ENCODE measurements at places on chromosomes 1 and 21.
A peak's percentile ranks its signal among the peaks of the same experiment; 100 is the strongest.

DNA sequence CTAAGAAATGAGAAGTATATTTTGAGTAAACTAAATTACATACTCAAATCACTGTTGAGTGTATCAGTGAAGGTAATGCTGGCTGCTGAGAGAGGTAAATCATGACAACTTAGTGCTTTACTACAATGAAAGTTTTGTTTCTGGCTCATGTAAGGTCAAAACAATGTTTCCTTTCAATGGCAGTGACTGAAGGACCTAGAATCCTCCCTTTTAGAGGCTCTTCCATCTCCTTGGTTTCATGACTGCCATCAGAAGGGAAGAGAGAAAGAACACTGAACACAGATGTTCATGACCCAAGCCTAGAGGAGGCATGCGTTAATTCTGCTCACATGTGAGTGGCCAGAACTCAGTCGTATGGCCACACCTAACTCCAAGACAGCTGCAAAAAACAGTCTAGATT, 130.6 kb downstream of the AKT3 start:
- no peak for DNase-seq

DNA sequence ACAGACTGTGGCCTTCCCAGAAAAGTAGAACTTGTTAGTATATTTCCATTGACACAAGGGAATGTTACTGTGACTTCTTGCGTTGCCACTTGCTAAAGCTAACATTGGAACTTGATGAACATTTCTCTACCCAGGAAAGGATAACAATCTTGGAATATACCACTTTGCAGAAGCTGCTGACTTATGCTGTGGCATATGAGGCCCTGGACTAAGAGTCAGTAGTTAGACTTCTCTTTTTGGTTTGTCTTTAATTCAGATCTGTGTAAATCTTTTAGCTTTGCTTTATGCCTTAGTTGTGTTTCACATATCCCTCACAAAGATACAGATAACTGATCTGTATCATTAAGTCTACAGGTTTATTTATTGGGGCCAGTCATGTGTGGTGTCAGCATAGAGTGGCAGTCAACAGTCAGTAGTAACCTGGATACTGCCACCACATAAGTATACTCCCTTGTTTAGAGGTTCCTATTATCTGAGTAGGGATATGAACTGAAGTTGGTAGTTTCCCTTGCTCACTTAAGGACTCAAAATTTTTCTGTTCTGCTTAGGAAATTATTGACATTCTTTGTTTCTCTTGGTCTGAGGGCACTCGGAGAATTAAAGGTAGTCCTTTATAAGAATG, 14.7 kb downstream of the RNF2 start:
- no peak for DNase-seq

DNA sequence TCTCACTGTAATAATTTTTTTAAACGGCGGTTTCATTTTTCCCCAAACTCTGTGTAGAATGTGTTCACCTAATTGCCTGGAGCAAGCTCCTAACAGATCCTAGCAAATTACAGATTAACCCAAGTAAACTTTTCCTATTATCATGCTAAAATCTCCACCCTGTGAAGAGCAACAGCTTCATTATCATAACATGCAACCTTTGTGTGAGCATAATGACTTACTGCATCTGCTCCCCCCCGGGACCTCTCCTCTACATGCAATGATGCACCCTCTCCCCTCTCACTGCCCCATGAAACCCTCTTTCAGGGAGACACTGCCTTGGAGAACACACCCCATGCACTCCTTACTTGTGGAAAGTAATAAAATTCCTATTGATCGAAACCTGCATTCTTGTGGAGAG, 717.0 kb upstream of the TMPRSS15 start:
- no peak for DNase-seq

DNA sequence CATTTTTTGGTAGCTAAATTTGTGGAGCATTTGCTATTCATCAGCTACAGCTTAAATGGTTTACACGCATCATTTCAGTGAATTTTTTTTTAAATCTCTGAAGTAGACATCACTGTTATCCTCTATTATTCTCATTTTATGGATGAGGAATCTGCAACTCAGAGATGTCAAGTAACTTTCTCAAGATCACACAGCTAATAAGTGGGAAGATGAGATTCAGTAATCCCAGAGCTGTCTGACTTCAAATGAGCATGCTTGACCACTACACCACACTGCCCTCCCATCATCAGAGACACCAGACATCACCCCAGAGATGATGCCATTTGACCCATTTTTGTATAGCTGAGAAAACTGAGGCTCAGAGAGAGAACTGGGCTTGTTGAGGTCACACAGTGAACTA, 116.4 kb downstream of the RRAGC start:
- DNase-seq: no peak

GRCh38 chr1:180974236-180974635, 48.4 kb downstream of the STX6 start:
- DNase-seq: no peak

- peak; percentile 16 for DNase-seq
Measured at GRCh38 chr1:247297263-247298123, 34.2 kb downstream of the ZNF496 start.
